ENCODE measurements at places on chromosomes 2 and 18.

DNA sequence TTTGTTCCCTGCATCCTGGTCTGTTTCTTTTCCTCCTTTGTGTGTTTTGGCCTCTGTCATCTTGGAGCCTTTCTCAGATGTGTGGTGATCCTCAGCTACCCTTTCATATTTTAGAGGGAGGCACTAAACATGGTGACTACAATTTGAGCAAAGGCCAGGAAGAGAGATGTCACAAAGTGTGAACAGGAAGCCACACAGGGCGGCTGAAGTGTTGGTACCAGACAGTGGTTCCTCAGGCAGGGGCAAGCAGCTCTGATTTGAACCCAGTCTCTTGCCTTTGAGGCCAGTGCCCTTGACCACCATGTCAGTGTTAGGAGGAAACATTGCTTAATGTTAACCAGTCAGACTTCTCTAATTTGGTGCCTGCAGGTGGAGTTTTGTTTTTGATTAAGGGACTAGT, 9.2 kb downstream of the LRRFIP1 start:
- DNase-seq: no peak

GRCh38 chr18:36217348-36217747, 30.1 kb downstream of the MOCOS start:
- DNase-seq: no peak

DNA sequence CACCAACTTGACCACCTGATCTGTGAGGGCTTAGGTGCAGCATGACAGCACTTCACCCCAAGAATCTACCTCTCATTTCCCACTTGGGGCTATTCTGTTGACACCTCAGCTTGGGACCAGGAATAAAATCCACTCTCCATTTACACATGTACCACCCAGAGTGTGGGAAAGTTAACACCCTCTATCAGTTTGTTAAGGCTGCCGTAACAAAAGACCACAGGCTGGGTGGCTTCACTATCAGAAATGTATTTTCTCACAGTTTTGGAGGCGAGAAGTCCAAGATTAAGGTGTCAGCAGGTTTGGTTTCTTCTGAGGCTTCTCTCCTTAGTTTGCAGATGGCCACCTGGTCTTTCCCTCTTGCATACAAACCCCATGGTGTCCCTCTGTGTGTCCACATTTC, 277.7 kb upstream of the ERBB4 start:
- DNase-seq: no peak

GRCh38 chr18:23273443-23273966, 138.2 kb downstream of the CABLES1 start:
- no peak for DNase-seq

GRCh38 chr2:185618625-185619024, 120.0 kb upstream of the FSIP2 start:
- DNase-seq: peak; percentile 18

GRCh38 chr2:165575044-165575615, 105.6 kb downstream of the CSRNP3 start:
- DNase-seq: no peak

- DNase-seq: peak; percentile 33
These were observed 413.8 kb downstream of the RAD51AP2 start for GRCh38 chr2:17104454-17104853.

- DNase-seq: no peak
These were observed 75.3 kb downstream of the SMAD7 start for GRCh38 chr18:48875314-48875941.

DNA sequence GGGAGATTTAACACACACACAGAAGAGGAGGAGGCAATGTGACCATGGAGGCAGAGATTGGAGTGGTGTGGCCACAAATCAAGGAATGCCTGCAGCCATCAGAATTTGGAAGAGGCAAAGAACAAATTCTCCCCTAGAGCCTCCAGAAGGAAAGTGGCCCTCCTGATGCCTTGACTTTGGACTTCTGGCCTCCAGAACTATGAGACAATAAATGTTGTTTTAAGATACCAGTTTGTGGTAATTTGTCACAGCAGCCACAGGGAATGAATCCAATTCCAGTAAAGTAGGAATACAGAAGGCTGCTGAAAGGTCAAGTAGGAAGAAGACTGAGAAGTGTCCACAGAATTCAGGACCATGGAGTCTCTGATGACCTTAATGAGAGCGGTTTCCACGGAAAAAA, 18.1 kb downstream of the PAIP2B start:
- no peak for DNase-seq

DNA sequence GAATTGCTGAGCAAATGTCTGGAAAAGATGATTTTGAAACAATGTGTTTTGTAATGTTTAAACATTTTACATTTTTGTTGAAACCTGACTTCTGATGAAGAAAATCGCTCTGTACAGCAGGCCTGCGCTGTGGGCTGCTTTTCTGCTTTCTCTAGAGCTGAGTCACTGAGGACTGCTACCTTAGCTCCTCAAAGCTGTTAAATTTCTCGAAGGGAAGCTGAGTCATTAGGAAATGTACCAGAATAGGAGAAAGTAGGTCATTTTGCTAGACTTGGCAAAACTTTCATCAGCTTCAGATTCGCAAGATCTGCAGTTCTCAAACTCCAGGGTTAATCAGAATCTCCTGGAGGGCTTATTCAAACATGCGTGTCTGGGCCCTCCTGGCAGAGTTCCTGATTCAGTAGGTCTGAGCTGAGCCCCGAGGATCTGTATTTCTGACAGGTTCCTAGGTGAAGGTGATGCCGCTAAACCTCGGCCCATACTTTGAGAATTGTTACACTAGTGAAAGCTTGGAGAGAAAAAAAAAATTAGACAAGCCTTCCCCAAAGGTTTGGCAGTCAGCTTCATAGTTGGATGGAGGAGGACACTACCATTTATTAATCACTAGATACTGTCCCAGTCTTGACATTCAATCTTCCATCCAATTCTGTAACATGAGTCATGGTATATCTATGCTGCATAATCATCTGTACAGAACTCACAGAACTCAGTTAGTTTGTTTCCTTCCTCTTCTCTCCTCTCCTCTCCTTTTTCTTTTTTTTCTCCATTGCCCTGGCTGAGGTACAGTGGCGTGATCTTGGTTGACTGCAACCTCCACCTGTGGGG, 297.6 kb downstream of the PARD3B start:
- DNase-seq: peak; percentile 97

DNA sequence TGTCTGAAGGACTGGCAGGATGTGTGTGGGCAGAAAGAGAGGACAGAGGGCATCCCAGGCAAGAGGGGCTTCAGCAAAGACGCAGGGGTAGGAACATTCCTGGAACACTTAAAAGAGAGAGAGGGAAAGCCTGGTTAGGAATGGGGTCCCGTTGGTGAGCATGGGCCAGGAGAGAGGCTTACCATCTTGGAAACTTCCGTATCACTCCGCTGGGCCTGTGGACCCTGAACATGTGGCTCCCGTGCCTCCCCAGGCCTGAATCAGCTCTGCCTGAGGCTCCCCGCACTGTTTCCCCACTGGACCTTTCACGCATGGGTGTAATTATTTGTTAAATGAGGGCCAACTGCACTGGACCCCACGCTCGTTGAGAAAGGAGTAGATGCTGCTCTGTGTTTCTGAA, 191.1 kb upstream of the GLI2 start:
- DNase-seq: no peak

DNA sequence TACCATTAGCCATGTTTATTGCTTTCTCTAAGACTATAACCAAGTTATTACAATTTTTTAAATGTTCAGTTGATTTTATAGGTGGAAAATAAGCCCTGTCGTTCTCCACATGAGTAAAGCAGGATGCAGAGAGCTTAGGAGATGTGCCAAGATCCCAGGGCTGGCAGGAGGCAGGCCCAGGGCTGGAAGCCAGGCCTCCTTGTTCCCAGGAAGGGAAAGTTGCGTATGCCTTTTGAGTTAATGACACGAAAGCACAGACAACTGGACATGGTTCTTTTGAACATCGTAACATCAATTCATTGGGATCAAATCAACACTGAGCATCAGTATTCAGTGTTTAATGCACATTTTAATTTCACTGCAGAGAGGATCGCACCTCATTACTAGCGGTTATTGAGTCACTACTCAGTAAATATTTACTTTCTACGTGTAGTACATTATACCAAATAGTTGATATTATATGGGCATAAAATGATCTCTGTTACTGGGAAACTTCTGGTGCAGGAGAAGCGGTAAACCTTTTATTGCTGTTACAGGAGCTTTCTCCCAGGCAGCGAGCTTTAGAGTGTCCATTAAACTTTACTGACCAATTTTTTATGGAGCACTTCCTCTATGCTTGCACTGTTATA, 60.0 kb downstream of the RNF144A start:
- DNase-seq: no peak

DNA sequence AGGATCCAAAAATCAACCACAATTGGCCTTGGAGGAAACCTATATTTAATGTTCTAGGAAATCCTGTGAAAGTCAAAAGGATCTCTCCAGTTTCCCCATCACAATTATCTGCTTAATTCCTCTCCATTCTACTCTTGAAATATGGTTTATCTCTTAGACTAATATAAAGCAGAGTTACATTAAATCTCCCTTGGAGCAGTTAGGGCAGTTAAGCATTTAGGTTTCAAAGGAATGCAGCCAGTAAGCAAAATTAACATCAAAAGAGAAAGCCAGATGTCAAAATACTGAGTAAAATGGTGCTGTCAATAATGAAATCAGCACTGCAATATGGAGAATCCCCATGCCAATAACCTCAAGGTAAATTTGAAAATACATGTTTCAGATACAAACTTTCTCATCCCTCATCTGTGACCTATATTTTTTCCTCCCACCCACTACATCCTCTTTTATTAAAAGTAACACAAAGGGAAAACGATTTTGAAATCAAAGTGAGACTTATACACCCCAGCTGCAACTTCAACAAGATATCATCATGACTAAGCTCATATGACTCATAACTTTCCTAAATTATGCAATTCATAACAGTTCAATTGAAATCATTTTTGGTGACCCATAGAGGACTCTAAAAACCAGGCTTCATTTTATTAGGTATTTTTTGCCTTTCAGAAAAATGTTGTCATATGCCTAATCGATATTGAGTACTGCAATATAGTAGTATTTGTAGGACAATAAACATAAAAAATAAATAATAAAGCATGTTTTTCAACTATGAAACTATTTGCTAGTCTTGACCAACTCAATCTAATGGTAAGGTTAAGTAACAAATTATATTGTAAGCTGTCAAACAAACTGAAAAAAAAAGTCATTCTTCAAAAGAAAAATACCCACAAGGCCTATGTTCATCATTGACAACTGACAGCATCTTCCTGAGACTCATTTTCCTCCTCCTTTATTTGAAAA, 3.1 kb downstream of the ADAM17 start:
- peak; percentile 94 for DNase-seq

- DNase-seq: no peak
These were observed 324.7 kb downstream of the SLC8A1 start for GRCh38 chr2:40127146-40127545.

DNA sequence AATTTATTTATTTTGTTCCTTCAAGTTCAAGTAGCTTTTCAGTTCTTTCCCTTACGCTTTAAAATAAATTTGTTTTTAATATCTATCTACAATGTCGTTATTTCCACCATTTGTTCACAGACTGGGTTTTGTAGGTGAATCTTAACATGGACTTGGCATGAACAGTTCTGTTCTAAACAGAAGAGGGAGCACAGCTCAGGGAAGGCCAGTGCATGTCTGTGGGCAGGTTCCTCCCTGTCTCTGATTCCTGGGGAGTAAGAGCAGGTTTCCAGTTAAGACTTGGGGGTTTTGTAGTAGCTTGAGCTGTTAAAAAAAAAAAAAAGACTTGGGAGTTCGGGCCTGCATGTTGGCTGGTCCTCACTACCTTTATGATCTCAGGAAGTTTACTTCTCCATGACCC, 11.1 kb downstream of the TTL start:
- DNase-seq: peak; percentile 10

DNA sequence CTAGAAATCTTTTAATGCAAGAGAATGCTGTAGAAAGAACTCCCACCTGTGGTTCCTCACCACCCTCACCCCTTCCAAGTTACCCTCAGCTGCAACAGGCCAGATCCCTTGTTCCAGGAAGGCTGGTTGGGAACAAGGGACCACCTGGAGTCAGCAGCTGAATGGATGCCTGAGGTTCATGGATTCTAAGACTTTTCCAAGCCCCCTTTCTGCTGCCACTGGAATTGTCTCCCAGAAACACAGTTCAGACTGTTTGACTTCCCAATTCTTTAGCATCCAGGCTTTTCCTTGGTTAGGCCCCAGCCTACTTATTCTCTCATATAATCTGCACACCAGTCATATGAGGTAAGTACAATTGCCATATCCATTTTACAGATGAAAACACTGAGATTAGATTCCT, 8.0 kb upstream of the ADCY3 start:
- DNase-seq: no peak

GRCh38 chr2:113795405-113795920, 39.0 kb upstream of the SLC35F5 start:
- DNase-seq: peak; percentile 40

GRCh38 chr18:13562494-13563029, 163.8 kb downstream of the FAM210A start:
- DNase-seq: no peak

DNA sequence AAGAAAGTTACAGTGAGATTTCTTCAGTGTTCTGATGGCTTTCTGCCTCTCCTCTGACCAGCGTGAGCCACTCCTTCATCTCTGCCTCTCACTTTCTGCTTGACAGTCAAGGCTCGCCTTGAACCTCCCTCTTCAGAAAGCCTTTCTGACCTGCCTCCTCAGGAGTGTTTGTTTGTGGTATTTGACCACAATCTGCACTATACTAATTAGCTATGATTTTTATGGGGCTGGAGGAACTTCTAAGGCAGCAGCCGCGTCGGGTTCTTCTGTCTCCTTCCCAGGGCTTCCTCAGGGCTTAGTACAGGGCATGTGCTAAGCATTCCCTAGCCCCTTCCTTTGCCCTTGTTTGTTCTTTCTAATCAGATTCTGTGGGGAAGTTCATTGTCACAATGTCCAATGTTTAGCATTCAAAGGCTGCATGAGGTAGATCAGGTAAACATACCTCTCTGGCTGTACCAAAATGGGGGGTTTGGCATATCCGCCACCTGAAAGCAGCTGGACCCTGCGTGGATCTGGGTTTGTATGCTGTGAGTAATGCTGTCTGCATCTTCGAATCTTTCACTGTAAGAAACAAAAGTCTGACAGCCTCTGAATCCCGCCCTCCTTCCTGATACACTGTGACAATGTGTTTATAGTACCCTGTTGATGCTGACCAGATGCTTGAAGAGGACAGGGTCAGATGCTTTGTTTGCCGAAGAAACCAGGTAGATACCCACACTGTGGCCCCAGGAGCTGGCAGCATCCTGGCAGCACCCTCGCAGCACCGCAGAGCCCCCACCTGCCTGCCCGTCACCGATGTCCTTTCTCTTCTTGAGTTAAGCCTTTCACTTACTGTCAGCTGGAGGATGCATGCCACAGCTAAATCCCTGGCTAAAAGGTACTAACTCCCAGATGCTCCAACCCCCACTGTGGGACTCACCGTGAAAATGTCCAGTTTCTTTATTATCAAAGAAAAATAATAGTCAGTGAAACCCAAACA, 260.8 kb upstream of the HDAC4 start:
- no peak for DNase-seq

GRCh38 chr2:128388499-128388941, 69.9 kb upstream of the HS6ST1 start:
- no peak for DNase-seq

GRCh38 chr18:31983020-31983419, 35.6 kb upstream of the RNF125 start:
- DNase-seq: no peak

GRCh38 chr18:23422751-23423418, 30.2 kb upstream of the RIOK3 start:
- DNase-seq: peak; percentile 45

GRCh38 chr18:58468191-58468590, 160.7 kb downstream of the ALPK2 start:
- DNase-seq: no peak

- DNase-seq: no peak
These were observed 193.1 kb downstream of the LPIN1 start for GRCh38 chr2:11939523-11939922.

Data from adipocyte (in vitro differentiated cells).